Endothelial cell of umbilical vein (primary cell): ENCODE measurements at places on chromosomes 7 and 10. TPM values are rescaled to one million over a fixed set of nuclear protein-coding genes. Genes with fewer than 3 reads are reported as not detected.

GRCh38 chr7:16315280-16315679, 106.1 kb downstream of the CRPPA start:
- DNase-seq, result no peak
- no peak overlapping the region for H3K27ac ChIP-seq
- H3K36me3 ChIP-seq, result no peaks in the 10 kb centered on the region
- H3K4me1 ChIP-seq, result peaks cover 14% of the 10 kb centered on the region
- no peak overlapping the region for H3K4me3 ChIP-seq

DNA sequence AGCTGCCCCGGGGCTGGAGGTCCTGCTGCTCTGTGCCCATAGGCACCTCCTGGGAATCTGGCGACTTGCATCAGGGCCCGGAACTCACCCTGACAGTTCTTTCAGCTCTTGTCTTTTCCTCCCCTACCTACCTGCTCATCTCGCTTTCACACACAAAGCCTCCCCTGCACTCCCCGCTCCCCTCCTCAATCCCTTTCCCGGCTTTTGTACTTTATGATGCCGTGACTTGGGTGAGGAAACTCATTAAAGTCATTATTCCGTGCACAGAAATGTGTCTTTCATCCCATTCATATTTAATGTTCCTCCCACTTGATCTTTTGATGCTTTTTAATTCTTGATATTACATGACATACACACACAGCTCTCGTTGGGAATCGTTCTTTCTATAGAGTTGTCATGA, 218.6 kb downstream of the RPS24 start:
- H3K4me3 ChIP-seq, result no peak overlapping the region
- no peak for DNase-seq
- H3K4me1 ChIP-seq, result peaks cover 16% of the 10 kb centered on the region
- no peak overlapping the region for H3K27ac ChIP-seq

- H3K27ac ChIP-seq, result no peak overlapping the region
- H3K36me3 ChIP-seq, result no peaks in the 10 kb centered on the region
- H3K4me3 ChIP-seq, result no peak overlapping the region
- DNase-seq, result no peak
These were observed 292.8 kb downstream of the SFMBT2 start for GRCh38 chr10:7117806-7118674.

NPY4R gene
- not detected in 2 replicates for total RNA-seq

HYAL4 gene
- total RNA-seq, result not detected in 2 replicates

ACTL6B gene
- not detected in 2 replicates for total RNA-seq
